GM12892 (cell line): ENCODE measurements at places on chromosomes 6 and 20.

DNA sequence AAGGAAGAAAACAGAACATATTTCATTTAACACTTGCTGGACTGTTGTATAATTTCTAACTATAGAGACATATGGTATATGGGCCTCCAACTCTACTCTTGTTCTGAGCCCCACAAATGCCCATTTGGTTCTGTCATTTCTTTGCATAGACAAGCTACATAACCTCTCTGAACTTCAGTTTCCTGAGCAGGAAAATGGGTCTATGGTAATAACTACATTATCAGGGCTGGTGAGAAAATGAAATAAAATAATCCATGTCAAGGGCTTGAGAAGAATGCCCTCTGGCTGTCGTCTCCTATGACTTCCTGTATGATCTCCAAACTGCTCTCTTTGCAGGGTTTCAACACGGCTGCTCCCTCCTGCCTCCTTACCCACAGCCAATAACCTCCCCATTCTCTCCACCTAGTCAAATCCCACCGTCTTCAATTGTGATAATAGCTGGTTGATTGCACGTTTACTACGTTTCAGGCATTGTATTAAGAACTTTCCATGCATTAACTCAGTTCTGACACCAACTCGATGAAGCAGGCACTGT lies 12.0 kb downstream of the ZCCHC3 start:
- no peak for DNase-seq

DNA sequence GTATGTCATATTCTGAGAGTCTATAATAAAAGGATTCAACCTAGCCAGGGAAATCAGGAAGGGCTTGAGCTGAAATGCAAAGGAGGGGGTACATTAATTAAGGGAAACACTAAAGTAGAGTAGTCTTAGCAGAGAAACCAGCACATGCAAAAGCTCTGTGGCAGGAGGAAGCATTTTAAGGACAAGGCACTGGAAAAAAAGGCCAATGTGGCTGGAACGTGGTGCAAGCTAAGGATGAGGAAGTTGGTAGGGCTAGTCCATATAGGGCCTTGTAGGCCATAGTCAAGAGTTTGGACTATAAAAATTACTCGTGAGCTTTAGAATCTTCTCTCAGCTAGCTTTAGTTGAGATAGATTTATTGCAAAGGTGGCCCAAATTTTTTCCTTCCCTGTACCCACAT lies 75.2 kb upstream of the TOP1 start:
- no peak for DNase-seq

DNA sequence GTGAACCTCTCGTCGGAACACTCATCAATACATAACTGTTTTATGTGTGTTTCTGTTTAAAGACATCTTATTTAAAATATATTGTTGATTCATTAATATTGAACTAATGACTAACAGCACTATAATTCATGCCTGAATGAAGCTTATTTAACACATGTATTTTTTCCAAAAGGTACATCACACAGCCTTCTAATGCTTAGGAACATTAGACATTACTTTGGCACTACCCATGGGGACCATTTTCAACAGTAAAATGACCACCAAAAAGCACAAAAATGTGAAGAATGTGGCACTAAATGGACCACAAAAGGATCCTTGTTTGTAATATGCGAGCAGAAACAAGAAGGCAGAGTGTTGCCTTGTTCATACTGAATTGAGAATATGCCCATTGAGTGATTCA lies 109.2 kb downstream of the CEP57L1 start:
- no peak for DNase-seq

DNA sequence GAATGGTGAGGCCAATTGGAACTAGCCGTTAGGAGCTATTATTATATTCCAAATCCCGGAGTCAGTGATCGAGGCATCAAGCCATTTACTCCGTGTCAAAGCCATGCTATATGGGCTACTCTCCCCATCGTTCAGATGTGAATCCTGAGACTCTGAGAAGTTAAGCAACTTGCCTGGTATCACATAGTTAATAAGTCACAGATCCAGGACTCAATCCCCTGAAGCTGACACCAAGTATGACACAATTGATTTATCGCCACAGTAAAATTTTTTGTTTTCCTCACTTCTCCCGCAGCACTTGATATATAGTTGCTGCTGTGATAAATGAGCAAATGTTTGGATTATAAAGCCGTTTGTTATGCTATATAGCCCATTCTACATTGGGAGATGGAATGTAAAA lies 50.8 kb upstream of the TSHZ2 start:
- DNase-seq = no peak

DNA sequence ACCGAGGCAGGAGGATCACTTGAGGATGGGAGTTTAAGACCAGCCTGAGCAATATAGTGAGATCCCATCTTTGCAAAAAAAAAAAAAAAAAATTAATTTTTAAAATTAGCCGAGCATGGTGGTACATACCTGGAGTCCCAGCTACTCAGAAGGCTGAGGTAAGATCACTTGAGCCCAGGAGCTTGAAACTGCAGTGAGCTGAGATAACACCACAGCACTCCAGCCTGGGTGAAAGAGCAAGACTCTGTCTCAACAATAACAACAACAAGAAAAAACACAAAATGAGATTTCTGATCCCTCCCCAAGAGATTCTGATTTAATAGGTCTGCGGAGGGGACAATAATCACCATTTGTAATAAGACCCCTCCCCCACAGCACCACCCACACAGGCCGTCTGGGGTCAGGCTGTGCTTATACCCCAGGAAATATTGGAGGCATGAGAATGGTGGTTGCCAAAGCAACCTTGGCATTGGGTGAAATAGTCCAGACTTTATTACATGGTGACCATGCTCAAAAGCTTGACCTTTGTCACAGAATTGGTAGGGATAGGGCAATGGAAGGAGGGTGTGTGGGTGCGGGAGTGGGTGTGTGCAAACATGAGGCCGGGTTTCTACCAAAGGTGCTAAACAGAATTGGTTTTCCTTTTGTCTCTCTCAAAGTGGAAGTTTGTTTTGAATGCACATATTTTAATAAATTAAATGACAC lies 24.4 kb upstream of the ADTRP start:
- no peak for DNase-seq

DNA sequence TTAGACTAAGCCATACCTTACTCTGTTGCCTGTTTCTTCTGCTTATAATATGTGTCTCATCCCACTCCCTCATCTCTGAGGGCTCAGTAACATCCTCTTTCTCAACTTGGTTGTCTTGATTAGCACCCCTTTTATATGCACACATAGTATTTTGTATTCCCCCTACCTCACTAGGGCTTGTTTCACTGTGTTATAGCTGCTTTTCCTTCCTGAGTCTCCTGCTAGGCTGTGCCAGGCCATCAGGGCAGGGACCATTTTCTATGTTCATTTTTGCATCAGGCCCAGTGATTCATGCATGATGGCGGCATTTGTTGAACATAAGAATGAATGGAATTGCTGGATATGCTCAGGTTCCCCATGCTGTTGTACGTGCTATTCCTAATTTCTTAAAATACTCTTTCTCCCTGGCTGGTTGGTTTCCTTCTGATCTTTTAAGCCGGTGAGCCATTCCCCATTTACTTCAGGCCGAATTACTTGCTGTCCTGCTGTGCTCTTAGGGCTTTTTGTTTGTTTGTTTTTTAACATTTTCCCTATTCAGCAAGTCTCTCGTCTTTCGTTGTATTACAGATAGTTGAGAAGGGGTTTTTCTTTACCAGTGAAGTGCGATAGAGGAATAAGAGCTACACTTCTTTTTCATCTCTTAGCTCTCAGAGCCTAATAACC lies 183.2 kb downstream of the CARMIL1 start:
- no peak for DNase-seq

DNA sequence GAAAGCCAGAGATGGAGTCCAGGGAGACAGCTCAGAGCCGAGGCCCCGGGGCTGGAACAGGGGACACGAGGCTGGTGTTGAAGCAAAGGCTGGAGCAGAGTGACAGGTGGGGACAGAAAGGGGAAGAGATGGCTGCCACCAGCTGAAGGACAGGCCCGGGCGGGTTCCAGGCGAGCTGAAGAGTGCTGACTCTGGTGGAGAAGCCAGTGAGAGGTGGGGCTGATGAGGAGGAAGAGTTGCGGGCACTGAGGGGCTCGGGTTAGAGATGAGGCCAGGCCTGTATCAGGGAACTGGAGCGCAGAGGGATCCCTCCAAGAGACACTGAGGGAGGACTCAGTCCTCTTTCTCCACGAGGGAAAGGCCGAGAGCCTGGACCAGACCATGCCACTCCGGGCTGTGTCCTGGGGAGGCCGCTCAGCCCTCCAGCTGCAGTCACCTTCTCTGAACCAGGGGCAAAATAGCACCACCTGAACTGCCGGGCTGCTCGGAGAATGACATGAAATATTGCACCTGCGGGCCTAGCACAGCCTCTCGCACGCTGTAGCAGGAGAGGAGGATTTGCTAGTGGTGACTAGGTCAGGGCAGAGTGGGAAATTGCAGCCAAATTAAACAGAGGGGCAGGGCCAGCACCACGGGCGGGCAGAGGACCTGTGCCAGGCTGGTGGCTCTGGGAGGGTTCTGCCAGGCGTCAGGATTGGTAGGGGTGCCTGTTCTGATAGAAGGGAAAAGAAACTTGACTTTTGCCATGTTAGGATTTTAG lies 175.9 kb downstream of the ZDHHC14 start:
- no peak for DNase-seq

DNA sequence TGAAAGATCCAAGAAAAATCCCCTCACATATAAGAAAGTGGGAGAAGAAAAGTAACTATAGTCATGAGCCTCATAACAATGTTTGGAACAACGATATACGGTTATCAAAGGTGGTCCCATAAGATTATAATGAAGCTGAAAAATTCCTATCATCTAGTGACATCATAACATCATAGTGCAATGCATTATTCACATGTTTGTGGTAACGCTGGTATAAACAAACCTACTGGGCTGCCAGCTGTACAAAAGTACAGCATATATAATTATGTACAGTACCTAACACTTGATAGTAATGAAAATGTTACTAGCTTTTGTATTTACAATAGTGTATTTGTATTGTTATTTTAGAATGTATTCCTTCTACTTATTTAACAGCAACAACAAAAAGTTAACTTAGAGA lies 240.7 kb downstream of the RNGTT start:
- DNase-seq = no peak

DNA sequence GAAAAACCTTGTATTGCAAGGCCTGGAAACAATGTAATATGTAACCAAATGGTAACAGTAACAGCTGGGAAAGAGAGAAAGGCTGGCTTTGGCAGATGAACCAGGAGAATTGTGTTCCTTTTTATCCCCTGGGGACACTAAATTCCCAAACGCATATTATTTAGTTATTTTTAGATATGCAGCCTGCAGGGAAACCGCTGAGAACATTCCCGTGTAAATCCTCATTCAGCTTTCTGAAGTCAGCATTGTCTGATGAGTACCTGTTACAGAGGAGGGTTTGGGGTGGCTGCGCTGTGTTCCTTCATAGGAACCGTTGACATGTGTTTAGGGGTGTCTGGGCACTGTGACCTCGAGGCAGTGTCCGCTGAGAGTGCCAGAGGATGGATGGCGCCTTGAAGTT lies 101.3 kb downstream of the SMOC2 start:
- no peak for DNase-seq

- no peak for DNase-seq
Measured at GRCh38 chr6:3285049-3285639, 26.4 kb downstream of the PSMG4 start.

DNA sequence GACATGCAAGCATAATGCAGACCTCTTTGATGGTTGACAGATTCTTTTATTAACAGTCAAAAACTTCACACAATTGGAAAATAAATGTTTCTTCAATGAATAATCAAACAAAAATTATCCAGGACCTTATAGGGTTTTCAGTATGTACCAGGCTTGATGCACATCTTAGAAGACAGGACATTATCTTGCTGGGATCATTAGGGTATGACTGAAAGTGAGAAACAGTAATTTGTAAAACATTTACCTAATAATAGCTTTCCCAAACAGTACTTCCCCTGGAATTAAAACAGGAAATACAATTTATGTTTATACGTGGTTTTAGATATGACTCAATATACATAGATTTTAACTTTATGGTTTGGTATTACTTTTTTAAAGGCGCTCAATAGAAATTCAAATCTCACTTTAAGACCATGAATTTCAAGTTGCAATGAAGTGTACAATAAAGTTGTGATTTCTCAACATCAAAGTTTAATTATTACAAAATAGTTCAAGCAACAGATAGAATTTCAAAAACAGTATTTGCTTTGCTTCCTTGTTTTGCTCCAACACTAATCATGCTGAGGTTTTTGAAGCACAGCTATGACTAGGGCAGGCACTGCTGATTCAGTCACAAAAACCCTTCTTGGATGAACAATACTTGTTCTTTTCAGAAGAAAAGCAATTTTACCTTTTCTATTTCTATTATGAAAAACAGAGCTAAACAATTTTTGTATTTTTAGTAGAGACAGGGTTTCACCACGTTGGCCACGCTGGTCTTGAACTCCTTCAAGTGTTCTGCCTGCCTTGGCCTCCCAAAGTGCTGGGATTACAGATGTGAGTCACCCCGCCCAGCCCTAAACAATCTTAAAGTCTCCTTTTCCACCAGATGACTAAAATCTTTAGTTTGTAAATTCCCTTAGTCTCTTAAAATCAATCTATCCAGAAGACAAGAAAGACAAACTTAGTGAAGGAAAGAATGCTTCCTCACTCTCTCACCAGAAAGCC lies 13.7 kb downstream of the SOD2 start:
- no peak for DNase-seq

DNA sequence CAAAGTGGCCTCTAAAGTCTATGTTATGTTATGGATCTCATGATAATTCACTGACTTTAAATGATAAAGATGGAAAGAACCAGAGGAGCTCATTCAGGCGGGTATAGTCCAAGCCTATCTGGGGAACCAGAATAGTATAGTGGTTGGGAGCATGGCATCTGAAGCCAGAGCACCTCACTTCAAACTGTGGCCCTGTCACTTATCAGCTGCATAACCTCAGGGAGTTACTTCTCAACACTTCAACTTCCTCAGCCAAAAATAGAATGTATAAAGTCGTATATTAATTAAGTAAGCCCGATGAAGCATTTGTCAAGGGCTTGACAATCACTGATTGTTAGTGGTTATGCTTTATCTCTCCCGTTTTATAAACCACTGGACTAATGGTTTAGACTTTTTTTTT lies 112.7 kb downstream of the RTN4IP1 start:
- no peak for DNase-seq

GRCh38 chr20:58103517-58103904 lies 124.9 kb downstream of the ANKRD60 start:
- no peak for DNase-seq

- no peak for DNase-seq
Measured at GRCh38 chr6:96542702-96543101, 20.2 kb upstream of the FHL5 start.

GRCh38 chr6:123105561-123105960 lies 109.5 kb downstream of the CLVS2 start:
- DNase-seq = no peak

DNA sequence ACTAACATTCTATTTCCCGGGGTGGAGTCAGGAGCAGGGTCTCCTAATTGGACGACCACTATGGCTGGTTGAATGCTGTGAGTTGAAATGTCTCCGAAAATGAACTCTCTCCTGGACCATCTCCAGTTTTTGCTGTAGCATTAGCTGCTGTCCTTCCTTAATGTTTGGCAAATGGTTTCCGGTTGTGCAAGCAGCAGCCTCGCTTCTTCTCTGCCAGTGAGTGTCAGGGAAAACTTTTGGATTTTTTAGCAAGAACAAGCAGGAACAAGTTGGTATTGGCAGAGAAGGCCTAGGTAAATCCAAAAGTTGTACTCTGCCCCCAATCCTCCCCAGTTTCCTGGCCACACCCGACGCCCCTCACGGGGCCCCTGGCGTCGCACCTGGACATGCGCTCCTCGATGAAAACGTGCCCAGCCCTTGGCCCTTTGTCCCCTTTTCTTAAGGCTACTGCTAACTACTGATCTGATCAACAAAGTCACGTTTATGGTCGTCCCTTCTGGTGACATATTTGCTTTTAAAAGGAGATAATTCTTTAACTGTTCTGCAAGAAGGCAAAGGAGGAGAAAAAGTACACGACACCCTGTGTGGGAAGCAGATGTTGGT lies 103.2 kb downstream of the ARMC2 start:
- no peak for DNase-seq

GRCh38 chr6:39276379-39276995 lies 37.7 kb downstream of the KCNK17 start:
- no peak for DNase-seq
